Activated CD4-positive, alpha-beta T cell treated with anti-CD3 and anti-CD28 coated beads, Interleukin-2, amount 10 ng/mL, durations not matched to agents 24 days and 14 days (primary cell): ENCODE measurements at places on chromosomes 3 and 15. TPM values are rescaled to one million over a fixed set of nuclear protein-coding genes. Genes with fewer than 3 reads are reported as not detected.

C3orf20 gene
- 0.19 and 0.28 TPM in 2 replicates for total RNA-seq

PTX3 gene
- not detected in 2 replicates for total RNA-seq

SLC12A1 gene
- not detected in 2 replicates for total RNA-seq

DNA sequence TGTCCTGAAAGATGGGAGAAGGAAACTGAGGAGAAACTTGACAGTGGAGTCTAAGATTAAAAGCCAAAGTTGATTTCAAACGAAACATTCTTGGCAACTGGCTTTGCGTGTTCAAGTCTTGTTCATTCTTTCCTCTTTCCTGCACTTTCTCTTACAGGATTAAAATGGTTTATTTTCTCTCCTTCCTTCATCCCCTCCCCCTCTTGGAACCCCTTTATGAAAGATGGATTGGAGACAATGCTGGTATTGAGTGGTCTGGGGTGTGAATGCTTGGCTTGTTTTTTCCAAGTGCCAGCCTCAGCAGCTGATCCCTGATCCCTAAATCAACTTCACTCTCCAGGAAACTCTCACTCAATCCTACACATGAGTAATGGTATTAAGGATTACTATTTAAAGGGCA, 703 bp upstream of the LSAMP start:
- no peak overlapping the region for H3K4me3 ChIP-seq
- no peak for DNase-seq
- H3K27me3 ChIP-seq, result peaks cover 10% of the 10 kb centered on the region
- no peak overlapping the region for H3K27ac ChIP-seq
- H3K4me1 ChIP-seq, result no peaks in the 10 kb centered on the region

DNA sequence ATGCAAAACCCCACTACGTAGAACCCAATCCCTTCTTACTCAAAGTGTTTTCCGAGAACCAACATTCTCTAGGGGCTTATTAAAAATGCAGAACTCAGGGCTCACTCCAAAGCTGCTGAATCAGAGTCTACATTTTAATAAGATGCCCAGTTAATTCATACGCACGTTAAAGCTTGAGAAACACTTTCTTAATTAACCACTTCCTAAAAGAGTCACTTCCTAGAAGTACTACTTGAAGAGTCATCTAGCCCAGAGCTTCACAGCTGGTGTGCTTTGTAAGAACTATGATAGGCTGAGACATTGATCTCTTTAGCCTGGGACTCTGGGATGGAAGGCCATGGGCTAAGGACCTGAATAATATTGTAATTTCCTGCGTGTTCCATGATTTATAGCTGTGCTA, 9.0 kb downstream of the COL6A5 start:
- peaks cover 3% of the 10 kb centered on the region for H3K27me3 ChIP-seq
- no peak for DNase-seq
- H3K27ac ChIP-seq, result no peak overlapping the region
- no peaks in the 10 kb centered on the region for H3K36me3 ChIP-seq

- peaks cover 32% of the 10 kb centered on the region for H3K4me1 ChIP-seq
- no peak for DNase-seq
- no peak overlapping the region for H3K27ac ChIP-seq
Observed at GRCh38 chr3:4718179-4718736, 225.1 kb downstream of the ITPR1 start.

DNA sequence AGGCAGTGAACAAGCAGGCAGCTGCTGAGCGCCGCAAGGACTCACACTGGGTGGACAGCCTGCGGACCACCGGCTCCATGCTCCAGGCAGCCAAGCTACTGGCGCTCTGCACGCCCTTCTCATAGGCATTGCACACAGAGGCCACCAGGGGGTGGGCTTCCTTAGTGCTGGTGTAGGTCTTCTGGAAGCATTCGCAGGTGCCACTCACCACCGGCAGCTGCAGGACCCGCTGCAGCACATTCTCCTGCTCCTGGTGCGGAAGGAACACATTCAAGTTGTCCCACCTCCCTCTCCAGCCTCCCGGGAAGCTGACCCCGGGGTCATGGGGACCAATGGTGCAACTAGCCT, 6.0 kb downstream of the PLIN1 start:
- no peak overlapping the region for H3K4me3 ChIP-seq
- no peaks in the 10 kb centered on the region for H3K27me3 ChIP-seq
- H3K4me1 ChIP-seq, result no peaks in the 10 kb centered on the region
- no peak overlapping the region for H3K27ac ChIP-seq
- peak; percentile 73 for DNase-seq
- H3K36me3 ChIP-seq, result no peaks in the 10 kb centered on the region

DNA sequence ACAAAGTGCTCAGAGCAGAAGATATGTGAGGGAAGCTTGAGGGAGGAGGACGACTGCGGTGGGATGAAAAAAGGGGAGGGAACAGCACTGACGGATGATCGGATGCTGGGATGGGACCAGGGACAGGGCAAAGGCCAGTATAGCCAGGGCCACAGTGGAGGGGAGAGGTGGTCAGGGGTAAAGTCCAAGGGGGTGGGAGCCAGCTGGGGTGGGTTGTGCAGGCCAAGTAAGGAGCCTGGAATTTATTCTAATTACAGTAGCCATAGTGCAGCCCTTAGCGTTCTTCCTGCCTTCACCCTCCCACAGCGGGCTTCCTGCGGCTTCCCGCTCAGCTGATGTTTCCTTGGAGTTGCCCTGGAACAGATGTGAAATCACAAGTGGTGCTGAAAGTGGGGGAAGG, 7.6 kb upstream of the APEH start:
- no peaks in the 10 kb centered on the region for H3K36me3 ChIP-seq
- no peak for DNase-seq
- H3K27ac ChIP-seq, result no peak overlapping the region
- no peak overlapping the region for H3K4me3 ChIP-seq

- H3K4me3 ChIP-seq, result no peak overlapping the region
- no peaks in the 10 kb centered on the region for H3K4me1 ChIP-seq
- no peak overlapping the region for H3K27ac ChIP-seq
- no peaks in the 10 kb centered on the region for H3K36me3 ChIP-seq
Observed at GRCh38 chr3:147197739-147198138, 208.6 kb downstream of the ZIC4 start.

DNA sequence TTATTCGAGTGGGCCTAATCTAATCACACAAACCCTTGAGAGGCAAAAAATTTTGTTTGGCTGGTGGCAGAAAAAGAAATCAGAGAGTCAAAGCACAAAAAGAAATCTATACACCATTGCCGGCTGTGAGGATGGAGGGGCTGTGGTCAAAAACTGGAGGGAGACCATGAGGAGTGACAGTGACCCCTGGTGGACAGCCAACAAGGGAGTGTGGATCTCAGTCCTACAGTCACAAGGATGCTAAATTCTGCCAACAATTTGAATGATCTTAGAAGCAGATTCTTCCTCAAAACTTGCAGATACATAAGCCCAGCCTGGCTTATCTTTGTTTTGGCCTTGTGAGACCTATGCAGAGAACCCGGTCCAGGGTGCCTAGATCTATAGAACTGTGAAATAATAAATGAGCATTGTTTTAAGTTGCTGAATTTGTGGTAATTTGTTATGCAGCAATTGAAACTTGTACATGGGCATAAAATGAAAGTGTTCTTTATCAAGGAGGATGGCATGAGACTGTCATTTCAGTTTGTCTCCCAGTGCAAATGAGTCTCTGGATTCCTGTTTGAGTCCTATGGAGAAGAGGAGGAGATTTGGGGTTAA, 103.0 kb upstream of the ARHGEF26 start:
- no peak overlapping the region for H3K27ac ChIP-seq
- H3K27me3 ChIP-seq, result no peaks in the 10 kb centered on the region
- no peaks in the 10 kb centered on the region for H3K36me3 ChIP-seq
- H3K4me1 ChIP-seq, result no peaks in the 10 kb centered on the region
- no peak overlapping the region for H3K4me3 ChIP-seq

DNA sequence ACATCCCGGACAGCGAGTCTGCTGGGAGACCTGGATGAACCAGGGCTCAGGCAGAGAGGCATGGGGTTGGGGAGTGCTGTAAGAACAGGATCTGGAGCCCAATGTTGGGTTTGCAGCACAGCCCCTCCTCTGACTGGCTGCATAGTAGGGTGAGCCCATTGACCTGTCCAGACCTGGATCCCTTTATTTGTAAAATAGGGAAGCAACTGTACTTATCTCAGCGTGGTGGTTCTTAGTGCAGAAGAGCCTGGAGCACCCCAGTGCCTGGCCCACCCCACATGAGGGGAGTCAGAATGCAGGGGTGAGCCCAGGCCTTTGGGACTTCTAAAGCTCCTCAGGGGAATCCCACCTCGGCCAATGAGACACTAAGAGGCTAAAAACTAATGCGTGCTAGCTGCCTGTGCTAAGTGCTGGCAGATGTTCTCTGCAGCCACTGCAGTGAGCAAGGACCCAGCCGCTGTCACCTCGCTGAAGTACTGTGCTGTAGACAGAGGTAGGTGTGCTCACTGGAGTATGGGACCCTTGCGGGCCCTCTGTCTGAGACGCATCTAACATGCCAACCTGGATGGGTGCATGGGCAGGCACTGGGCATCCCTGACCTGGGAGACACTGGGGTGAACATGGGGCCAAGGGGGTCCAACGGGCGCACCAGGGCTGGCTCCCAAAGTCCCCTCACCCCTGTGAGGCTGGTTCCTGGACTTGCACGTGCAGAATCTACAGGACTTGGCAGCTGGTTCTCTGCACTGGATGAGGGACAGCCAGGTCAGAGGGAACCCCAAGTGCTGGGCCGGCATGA, 95.6 kb downstream of the ATP10A start:
- H3K4me1 ChIP-seq, result peaks cover 4% of the 10 kb centered on the region
- DNase-seq, result peak; percentile 54
- H3K27ac ChIP-seq, result no peak overlapping the region
- no peak overlapping the region for H3K4me3 ChIP-seq

GRCh38 chr15:70083418-70083817, 14.3 kb downstream of the TLE3 start:
- DNase-seq, result no peak
- H3K4me1 ChIP-seq, result peaks cover 47% of the 10 kb centered on the region
- no peaks in the 10 kb centered on the region for H3K27me3 ChIP-seq
- peaks cover 82% of the 10 kb centered on the region for H3K36me3 ChIP-seq
- H3K27ac ChIP-seq, result no peak overlapping the region
- H3K4me3 ChIP-seq, result no peak overlapping the region

- H3K36me3 ChIP-seq, result peaks cover 8% of the 10 kb centered on the region
- no peak overlapping the region for H3K4me3 ChIP-seq
- H3K4me1 ChIP-seq, result peaks cover 35% of the 10 kb centered on the region
- H3K27me3 ChIP-seq, result peaks cover 5% of the 10 kb centered on the region
Observed at GRCh38 chr15:59355730-59356129, 16.9 kb downstream of the MYO1E start.
